ENCODE measurements at places on chromosomes 3 and 15. TPM values are rescaled to one million over a fixed set of nuclear protein-coding genes. Genes with fewer than 3 reads are reported as not detected.

CYP1A1 gene
- 3.2 TPM for total RNA-seq

LRRC34 gene
- total RNA-seq: 0.38 TPM

DNA sequence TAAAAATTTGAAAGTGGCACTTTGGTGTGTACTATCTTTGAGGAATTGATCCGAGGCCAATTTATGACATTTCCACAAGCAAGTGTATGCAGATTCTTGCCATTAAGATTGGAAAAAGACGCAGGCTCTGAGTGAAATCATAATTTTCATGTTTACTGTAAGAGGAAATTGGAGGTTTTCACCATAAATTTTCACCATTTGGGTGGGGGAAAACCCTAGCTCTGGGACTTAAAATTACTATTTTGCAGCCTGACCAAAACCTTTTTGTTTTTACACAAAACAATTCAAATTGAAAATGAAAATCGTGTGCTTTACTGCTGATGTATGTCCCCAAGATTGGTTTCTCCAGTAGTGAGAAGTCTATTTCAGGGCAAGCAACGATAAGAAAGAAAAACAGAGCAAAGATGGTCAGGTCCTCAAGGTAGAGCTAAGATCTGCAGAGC is 282.6 kb downstream of the FOXP1 start:
- peak overlapping the region; percentile 42 for H3K27ac ChIP-seq
- H3K4me3 ChIP-seq: peak overlapping the region; percentile 69
- H3K27me3 ChIP-seq: no peaks in the 10 kb centered on the region
- no peak for DNase-seq

- no peak overlapping the region for H3K4me3 ChIP-seq
- H3K27me3 ChIP-seq: no peaks in the 10 kb centered on the region
- H3K36me3 ChIP-seq: no peaks in the 10 kb centered on the region
- no peak for DNase-seq
Measured at GRCh38 chr15:37143351-37143750, 43.0 kb upstream of the MEIS2 start.

ANAPC13 gene
- 15.8 TPM for total RNA-seq

ACP3 gene
- total RNA-seq: not detected

- no peaks in the 10 kb centered on the region for H3K36me3 ChIP-seq
- H3K27me3 ChIP-seq: peaks cover 18% of the 10 kb centered on the region
- no peak for DNase-seq
Measured at GRCh38 chr15:69593981-69594966, 141.7 kb downstream of the RPLP1 start.

DNA sequence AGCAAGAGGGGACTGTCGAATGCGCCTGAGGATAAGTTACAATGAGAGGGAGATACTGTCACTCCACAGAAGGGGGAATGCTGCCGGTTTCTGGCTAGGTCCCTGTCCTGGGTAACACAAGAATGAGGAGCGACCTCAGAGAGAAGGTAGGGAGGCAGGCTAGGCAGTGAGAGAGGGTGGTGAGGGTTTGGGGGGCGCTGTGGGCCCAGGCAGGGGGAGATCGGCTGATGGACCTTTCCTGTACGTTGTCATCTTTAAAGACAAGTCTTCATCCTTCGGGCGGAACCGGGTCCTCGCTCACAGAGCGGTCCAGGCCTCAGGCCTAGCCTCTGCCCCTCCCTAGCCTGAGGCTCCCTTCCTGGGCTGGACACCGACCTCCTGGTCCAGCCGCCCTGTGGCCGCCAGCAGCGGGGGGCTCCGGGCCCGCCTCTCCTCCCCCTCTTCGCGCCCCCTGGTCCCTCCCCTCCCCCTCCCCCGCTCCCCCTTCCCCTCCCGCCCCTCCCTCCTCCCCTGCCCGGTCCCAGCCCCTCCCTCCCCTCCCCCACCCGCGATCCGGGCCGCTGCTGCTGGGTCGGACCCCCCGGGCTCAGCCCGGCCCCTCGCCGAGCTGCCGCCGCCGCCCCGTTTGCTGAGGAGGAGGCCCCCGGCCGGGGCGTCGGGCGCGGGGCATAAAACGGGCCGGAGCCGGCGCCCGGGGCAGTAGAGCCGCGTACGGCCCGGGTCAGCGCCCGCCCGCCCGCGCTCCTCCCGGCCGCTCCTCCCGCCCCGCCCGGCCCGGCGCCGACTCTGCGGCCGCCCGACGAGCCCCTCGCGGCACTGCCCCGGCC is at the start of gene CHRD:
Gene CHRD (plus strand): TSS at position 697 of the 827 bp plus-strand sequence. CDS start 265 bp downstream, outside the sequence.
- no peak within 1 kb of the TSS for H3K27ac ChIP-seq
- peak within 1 kb of the TSS; percentile 66 for H3K4me3 ChIP-seq
- H3K4me1 ChIP-seq: no peaks in the 10 kb centered on the region
- peaks cover 51% of the 10 kb centered on the region for H3K27me3 ChIP-seq

- no peak for DNase-seq
- H3K4me1 ChIP-seq: peaks cover 2% of the 10 kb centered on the region
- no peak overlapping the region for H3K27ac ChIP-seq
- H3K27me3 ChIP-seq: no peaks in the 10 kb centered on the region
- no peak overlapping the region for H3K4me3 ChIP-seq
- H3K36me3 ChIP-seq: no peaks in the 10 kb centered on the region
Measured at GRCh38 chr3:159263750-159264553, 462.1 kb downstream of the MFSD1 start.

DNA sequence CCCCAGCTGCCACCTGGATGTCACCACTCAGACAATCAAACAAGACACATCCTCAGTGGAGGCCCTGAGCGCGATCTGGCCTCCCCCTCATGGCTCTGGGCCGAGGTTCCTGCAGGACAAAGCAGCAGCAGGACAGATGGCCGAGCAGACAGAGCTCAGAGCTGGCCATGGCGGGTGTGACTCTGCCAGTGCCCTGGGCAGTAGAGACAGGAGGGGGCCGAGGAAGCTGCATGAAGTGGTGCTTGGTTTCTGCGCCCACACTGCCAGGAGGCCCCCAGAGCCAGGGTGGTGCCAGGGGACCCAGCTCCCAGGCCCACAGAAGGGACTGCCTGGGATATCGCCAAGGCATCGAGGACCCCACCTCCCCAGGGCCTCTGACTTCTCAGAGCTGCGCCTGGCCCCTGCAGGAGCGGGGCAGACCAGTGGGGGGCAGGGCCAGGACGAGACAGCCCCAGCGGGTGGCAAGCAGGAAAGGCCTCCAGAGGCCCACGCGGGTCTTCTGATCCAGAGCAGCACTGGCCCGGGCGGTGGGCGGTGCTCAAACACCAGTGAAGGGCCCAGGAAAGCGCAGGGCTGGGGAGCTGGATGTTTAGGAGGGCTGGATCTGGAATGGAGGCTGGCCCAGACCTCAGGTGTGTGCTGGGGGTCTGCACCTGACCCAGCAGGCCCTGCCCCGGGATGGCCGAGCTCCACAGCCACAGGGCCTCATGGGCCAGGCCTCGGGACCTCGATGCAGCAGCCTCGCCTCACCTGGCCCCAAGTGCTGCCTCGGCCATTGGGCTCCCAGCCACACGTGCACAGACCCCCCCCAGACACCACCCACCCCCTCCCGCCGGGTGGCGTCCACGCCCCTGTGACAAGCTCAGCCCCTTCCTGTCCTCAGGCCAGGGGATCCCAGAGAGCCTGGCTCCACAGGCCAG is 76.0 kb downstream of the GOLGA8G start:
- H3K27ac ChIP-seq: no peak overlapping the region
- H3K4me1 ChIP-seq: peaks cover 3% of the 10 kb centered on the region
- no peak overlapping the region for H3K4me3 ChIP-seq

GRCh38 chr3:60577601-60578000 is 673.7 kb downstream of the FHIT start:
- no peak overlapping the region for H3K4me3 ChIP-seq
- peaks cover 11% of the 10 kb centered on the region for H3K27me3 ChIP-seq
- no peaks in the 10 kb centered on the region for H3K4me1 ChIP-seq

- H3K4me3 ChIP-seq: no peak overlapping the region
- no peaks in the 10 kb centered on the region for H3K36me3 ChIP-seq
- DNase-seq: no peak
Measured at GRCh38 chr3:106714400-106714799, 662.8 kb upstream of the CCDC54 start.

GRCh38 chr3:152236716-152237115 is 32.0 kb upstream of the MBNL1 start:
- no peaks in the 10 kb centered on the region for H3K36me3 ChIP-seq
- H3K27ac ChIP-seq: peak overlapping the region; percentile 46
- no peak overlapping the region for H3K4me3 ChIP-seq
- peaks cover 39% of the 10 kb centered on the region for H3K4me1 ChIP-seq
- no peaks in the 10 kb centered on the region for H3K27me3 ChIP-seq
- DNase-seq: no peak

DNA sequence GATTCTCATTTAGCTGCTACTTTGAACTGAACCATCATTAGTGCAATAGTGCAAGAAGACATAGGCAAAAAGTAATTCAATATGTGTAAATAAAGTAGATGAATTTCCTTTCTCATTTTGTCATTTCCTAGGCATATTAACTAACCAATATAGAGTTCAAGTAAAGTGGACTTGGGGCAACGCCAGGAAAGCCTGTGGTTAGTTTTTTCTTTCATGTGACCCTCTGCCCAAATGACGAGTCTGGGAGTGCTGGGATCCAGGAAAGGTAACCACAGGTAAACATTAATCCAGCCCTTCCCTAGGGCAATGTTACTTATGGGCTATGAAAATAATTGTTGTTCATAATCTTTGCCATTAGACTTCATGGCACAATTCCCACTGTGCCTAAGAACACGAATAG is 181.0 kb downstream of the VPS13C start:
- H3K36me3 ChIP-seq: peaks cover 6% of the 10 kb centered on the region
- DNase-seq: no peak

IQCF5 gene
- not detected for total RNA-seq

LSG1 gene
- total RNA-seq: 38.7 TPM

DNA sequence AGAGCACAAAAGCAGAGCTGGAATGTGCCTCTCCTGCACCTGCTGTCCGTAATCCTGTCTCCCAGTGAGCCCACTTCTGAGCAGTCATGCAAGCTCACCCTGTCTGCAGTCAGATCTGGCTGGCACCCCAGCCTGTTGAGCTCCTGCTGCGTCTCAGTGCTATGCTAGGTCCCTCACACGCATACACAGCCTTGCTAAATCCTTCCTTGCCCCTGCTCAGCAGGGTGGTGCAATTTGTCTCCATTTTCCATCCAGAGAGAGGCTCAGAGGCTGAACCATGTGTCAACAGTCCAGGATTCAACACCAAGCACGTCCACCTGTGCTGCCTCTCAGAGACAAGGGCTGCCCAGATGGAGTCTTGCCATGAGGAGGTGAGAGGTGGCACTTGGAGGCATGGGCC is 11.0 kb downstream of the POMGNT2 start:
- H3K36me3 ChIP-seq: no peaks in the 10 kb centered on the region
- H3K4me3 ChIP-seq: no peak overlapping the region
- no peak for DNase-seq
- peaks cover 5% of the 10 kb centered on the region for H3K4me1 ChIP-seq

DNA sequence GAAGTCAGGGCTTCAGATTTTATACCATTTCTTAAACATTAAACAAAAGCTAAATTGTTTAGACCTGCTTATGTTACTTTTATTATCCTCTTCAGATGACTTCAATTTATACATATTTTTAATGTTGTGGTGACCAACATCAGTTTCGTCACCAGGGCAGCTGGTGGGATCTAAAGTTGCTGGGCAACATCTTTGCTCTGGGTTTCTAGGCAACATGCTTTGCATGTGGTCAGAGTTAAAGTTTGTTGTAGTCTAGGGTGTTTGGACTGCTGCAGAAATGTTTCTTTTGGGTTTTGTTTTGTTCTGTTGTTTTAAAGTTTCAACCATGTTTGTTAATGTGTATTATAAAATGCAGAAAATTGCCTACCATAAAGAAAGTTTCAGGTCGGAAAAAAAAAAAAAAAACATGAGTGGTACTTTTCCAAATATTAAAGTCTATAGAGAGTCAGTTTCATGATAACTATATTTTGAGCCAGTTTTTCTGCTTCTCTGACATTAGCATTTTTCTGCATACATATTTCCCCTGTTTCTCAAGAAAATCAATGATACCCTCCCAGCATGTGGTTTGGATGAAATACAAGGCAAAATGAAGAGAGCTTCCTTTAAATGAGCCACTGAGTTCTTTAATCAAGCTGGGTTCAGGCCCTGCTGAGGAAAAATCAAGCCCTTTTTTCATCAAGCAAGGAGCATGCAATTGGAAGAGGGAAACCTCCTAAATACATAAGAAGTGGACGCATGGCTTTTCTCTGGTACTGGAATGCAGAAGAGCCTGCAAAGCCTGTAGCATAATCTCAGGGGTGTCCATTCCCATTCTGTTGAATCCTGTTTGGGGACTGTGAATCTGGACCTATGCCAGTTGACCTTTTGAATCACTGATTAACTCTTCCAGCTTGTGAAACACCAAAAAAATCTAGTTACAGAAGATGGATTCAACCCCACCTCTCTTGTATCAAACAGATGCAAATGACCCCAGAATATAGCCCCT is 35.0 kb upstream of the VGLL3 start:
- no peaks in the 10 kb centered on the region for H3K4me1 ChIP-seq
- H3K36me3 ChIP-seq: no peaks in the 10 kb centered on the region
- no peak overlapping the region for H3K4me3 ChIP-seq
- no peaks in the 10 kb centered on the region for H3K27me3 ChIP-seq
- H3K27ac ChIP-seq: no peak overlapping the region

PIGZ gene
- 1.4 TPM for total RNA-seq

- H3K4me1 ChIP-seq: peaks cover 63% of the 10 kb centered on the region
- H3K27me3 ChIP-seq: no peaks in the 10 kb centered on the region
- DNase-seq: no peak
- H3K36me3 ChIP-seq: peaks cover 5% of the 10 kb centered on the region
- H3K4me3 ChIP-seq: peak overlapping the region; percentile 47
Measured at GRCh38 chr3:4720316-4721075, 227.3 kb downstream of the ITPR1 start.

ASTE1 gene
- total RNA-seq: 8.8 TPM

CPN2 gene
- total RNA-seq: not detected

DNA sequence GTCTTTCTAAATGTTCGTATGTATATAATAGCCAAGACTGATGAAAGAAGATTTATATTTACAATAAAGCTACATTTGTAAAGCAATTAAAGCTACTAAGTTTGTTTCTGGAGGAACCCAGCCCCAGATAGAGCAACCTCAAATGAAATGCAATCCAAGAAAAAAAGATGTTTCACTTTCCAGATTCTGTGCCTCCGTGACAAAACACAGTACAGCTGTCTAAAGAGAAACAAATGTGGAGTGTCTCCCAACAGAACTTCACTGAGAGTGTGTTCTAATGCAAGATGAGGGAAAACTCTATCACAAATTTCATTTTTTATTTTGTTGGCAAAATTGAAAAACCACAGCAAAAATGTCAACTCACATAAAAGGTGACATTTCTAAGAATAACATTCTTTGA is 317.0 kb downstream of the OCA2 start:
- no peaks in the 10 kb centered on the region for H3K27me3 ChIP-seq
- no peaks in the 10 kb centered on the region for H3K36me3 ChIP-seq
- no peak overlapping the region for H3K27ac ChIP-seq
- no peak overlapping the region for H3K4me3 ChIP-seq
- DNase-seq: no peak
- no peaks in the 10 kb centered on the region for H3K4me1 ChIP-seq

DNA sequence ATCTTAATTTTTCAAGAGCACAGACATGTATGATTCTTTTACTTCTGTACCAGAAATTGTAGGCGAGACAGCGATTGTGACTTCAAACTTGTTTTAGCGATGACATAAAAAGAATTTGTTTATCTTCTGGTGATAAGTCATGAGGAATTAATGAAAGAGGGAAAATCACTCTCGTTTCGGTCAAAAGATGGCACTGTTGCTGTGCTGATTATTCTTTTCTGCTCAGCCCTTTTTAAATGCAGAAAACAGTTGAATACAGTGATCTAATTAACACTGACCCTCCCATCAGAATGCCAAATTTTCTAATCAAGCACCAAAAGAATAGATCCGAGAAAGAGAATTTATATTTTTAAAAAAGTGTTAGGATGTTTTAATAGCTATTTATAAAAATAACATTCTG is 52.6 kb downstream of the NSUN3 start:
- no peaks in the 10 kb centered on the region for H3K4me1 ChIP-seq
- H3K4me3 ChIP-seq: no peak overlapping the region
- no peak overlapping the region for H3K27ac ChIP-seq
- H3K27me3 ChIP-seq: no peaks in the 10 kb centered on the region
- no peak for DNase-seq

PIERCE2 gene
- total RNA-seq: not detected

ANKRD34C gene
- not detected for total RNA-seq
